ENCODE measurements at places on chromosomes 1 and 21. TPM values are rescaled to one million over a fixed set of nuclear protein-coding genes. Genes with fewer than 3 reads are reported as not detected.

- DNase-seq: peak; percentile 99
These were observed 50.9 kb downstream of the HTR6 start for GRCh38 chr1:19715334-19716203.

GRCh38 chr1:154419620-154420571 is 14.8 kb downstream of the IL6R start:
- no peak for DNase-seq

LCE1E gene
- total RNA-seq: not detected

DNA sequence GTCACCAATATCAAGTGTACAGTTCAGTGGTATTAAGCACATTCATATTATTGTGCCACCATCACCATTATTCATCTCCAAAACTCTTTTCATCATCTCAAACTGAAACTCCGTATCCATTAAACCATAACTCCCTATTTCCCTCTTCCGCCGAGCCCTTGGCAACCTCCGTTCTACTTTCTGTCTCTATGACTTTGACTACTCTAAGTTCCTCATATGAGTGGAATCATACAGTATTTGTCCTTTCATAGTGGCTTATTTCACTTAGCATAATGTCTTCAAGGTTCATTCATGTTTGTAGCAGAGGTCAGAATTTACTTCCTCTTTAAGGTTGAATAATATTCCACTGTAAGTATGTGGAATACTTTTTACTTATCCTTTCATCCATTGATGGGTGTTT is 21.7 kb downstream of the SELP start:
- no peak for DNase-seq

DNA sequence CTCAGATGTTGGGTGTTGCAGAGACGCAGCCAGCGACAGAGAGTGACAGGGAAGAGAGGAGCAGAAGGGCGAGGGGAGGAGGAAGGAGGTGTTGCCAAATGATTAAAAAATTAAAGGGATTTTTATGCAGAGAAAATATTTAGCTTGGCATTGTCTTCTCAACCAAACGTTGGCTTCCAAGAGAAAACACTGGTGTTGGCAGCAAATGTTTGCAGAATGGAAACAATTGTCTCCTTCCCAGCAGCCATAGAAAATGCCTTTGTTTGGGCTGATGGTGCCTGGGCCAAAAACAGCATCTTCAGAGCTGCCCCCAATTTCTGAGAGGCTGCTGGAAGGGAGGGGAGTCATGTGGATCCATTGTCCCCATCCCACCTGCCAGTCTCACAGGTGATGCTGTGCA is 29.7 kb upstream of the GRIK3 start:
- DNase-seq: no peak

CFHR1 gene
- 0.16 TPM for total RNA-seq

DNA sequence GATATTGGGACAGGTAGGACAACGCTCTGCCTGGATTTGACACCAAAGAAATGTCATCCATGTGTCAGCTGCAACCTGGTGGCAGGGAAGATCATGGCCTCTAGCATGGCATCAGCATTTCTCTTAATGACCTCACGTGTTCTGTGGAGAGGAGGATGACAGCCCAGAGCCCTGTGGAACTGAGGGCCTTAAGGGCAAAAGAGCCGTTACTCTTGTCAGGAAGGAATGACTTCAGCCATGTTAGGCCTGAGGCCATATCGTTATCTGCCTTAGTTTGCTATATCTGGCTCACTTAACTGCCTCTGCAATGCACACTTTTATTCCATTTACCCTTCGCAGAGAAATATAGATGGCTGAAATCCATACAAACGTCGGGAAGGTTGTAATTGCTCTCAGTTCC is 83.2 kb upstream of the PBX1 start:
- no peak for DNase-seq

RSPO1 gene
- 0.11 TPM for total RNA-seq

- no peak for DNase-seq
These were observed 12.9 kb upstream of the TNN start for GRCh38 chr1:175054736-175055135.

DNA sequence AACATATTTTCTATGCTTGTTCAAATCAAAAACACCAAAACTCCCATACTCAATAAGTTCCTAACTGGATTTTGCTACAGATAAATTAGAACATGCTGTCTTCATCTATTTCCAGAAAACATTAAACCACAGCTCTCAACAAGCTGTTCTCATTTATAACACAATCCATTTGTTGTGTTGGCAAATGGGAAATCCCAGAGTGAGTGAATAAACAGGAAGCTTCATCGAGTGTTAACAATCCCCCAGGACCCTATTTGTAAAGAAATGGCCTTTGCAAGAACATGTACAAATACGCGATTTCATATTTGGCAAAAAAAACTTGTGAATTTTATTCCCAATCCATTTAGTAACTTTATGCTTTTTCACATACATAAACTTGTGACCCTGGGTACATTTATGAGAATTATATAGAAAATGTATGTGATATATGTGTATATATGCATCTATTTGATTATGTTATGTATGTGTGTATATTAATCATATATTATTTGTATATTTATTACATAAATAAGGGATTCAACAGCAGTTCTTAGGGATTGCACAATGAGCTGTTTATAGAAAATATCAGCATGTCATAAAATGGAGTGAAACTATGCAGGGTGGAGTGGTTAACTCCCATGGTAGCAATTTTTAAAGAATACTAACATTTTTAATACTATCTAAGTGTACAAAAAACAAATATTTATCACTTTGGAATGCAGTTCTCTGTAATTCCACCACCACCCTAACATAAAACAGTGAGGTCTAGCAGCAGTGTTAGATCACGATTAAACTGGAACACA is 160.0 kb downstream of the NEGR1 start:
- DNase-seq: no peak

CD247 gene
- 1.8 TPM for total RNA-seq

RAB42 gene
- 10.1 TPM for total RNA-seq
